Substantia nigra (tissue), 51 donors: ENCODE measurements at places on chromosomes 2 and 18.

DNA sequence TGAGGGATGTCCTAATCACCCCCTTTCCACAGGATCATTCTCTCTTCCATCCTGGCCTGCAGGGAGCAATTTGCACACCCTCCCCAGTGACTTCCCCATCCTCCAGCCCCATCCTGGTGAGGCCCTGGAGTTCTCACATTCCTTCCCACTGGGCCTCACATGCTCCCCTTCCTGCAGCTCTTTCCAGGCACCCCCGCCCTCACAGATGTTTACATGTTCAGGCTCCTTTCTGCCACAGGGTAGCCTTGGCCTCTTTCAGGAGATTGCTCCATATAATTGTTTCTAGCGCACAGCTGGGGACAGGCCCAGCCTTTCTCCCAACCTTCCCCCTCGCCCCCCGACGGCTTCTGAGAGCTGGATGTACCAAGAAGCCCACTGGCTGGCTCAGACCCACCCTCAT, 288.4 kb upstream of the TRIB2 start:
- no peak for DNase-seq

- no peak for DNase-seq
These were observed 482.5 kb downstream of the STK39 start for GRCh38 chr2:167764772-167765341.

GRCh38 chr2:237278568-237278967, 135.4 kb downstream of the COL6A3 start:
- no peak for DNase-seq

GRCh38 chr2:37665604-37666362, 5.7 kb downstream of the CDC42EP3 start:
- DNase-seq = no peak

GRCh38 chr2:121234791-121235190, 50.2 kb downstream of the TFCP2L1 start:
- no peak for DNase-seq

DNA sequence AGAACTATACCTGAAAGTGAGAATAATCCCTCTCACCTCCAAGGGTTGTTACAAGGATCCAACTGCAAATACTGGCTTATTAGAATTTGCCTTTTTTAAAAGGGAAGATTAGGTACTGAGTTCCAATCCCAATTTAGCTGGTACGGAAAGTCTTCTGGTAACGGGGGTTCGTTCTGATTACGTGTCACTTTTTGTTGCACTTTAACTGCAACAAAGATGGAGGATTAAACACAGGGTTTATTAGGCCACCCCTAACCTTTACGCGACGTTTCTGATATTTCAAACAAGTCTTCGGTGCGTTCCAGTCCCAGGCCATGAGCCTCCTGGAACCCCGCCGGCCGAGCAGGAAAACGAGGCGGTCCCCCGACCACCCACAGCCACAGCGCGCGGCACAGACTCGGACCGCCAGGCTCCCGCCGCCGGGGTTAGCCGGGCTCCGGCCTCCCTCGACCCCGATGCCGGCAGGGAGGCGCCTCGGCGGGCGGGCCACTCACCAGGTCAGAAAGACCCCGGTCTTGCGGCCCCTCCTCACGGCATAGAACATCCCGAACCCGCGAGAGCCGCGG, 411 bp downstream of the RNASEH1 start:
- DNase-seq = no peak

DNA sequence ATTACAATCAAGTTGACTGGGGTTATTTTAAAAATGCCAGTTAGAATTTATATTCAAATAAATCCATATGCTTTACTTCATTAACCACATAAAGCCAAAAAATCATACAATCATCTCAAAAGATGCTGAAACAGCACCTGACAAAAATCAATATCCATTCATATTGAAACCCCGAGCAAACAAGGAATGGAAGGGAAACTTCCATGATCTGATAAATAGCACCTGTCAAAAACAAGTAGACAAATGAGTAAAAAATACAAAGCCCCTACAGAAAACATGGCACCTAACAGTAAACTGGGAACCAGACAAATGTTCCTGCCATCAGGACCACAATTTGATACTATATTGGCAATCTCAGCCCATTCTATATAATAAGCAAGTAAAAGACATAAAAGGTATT, 227.5 kb downstream of the HDAC4 start:
- no peak for DNase-seq

DNA sequence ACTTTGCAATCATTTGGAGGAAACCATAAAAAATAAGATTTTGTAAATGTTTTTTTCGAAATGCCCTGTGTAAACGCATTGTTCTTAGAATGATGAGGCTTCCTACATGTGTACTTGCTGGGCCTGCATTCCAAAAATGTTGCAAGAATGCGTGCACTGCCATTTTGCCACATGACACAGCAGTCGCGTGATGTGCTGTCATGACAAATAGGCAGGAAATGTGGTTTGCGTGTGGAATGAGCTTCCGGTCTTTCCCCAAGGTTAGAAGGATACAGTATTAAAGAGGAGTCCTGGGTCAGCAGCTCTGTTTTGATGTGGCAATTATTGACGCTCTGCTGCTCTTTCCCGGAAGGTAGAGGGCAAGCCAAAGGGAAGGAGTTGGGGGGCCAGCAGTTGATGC, 18.1 kb upstream of the SERPINB2 start:
- no peak for DNase-seq

DNA sequence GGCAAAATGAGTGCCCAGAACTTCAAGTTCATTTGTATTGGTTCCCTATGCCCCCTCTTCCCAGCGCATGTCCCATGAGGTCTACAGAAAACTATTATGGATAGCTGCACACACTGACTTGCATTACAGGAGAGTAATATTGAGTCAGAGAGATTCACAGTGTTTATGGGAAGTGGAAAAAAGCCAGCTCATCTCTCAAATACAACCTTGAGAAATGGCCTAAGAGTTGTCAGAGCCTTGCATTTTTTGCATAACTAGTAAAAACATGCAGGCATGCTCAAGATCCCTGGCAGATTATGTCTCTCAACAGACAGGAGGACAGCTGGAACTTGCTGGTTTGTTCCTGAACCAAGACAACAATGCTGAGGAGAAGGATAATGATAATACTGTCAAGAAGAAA, 1292.8 kb downstream of the DSC3 start:
- no peak for DNase-seq

DNA sequence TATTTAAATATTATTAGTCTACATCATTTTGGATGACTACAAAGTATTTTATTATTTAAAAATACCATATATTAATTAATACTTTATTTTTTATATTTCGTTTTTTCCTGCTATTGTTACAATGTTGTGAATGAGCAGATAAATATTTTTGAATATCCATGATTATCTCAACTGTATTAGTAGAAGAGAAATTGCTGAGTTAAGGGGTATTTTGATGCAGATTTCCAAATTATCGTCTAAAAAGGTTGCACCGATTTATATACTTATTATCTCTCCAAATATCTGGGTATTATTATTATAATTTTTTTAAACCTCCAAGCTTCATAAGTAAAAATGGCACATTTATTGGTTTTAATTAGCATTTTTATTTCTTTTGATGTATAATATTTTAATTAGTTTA, 8.9 kb upstream of the IL1RL1 start:
- DNase-seq = no peak

GRCh38 chr2:177326005-177326404, 61.5 kb upstream of the NFE2L2 start:
- DNase-seq = no peak

- DNase-seq = no peak
These were observed 10.7 kb upstream of the CCDC88A start for GRCh38 chr2:55430211-55430975.

GRCh38 chr18:74413836-74414235, 43.3 kb downstream of the DIPK1C start:
- DNase-seq = no peak

DNA sequence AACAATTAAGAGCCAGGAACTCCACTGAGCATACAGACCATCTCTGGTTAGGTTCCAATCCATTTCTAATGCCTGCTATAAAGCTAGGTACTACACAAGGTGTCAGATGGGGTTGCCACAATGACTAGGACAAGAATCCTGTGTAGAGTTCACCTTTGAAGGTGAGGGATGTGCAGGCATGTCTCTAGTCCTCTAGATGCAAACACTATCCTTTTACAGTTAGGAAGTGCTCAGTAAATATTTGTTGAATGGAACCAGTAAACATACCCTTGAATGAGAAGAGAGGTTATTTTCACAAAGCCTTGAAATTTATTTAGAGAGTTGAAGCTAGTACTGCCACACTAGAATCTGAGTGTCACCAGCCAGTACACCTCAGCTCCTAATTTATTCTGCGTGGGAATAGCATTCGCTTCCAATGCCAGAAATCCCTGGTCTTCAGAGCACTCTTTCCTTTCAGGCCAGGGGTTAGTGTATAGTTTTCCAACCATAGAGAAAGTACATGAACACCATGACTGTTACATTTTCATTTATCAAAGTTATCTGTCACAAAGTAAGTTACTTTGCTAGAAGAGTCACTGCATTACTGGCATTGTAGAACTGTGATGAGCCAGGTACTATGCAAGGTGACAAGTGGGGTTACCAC, 48.3 kb downstream of the STAT1 start:
- no peak for DNase-seq

DNA sequence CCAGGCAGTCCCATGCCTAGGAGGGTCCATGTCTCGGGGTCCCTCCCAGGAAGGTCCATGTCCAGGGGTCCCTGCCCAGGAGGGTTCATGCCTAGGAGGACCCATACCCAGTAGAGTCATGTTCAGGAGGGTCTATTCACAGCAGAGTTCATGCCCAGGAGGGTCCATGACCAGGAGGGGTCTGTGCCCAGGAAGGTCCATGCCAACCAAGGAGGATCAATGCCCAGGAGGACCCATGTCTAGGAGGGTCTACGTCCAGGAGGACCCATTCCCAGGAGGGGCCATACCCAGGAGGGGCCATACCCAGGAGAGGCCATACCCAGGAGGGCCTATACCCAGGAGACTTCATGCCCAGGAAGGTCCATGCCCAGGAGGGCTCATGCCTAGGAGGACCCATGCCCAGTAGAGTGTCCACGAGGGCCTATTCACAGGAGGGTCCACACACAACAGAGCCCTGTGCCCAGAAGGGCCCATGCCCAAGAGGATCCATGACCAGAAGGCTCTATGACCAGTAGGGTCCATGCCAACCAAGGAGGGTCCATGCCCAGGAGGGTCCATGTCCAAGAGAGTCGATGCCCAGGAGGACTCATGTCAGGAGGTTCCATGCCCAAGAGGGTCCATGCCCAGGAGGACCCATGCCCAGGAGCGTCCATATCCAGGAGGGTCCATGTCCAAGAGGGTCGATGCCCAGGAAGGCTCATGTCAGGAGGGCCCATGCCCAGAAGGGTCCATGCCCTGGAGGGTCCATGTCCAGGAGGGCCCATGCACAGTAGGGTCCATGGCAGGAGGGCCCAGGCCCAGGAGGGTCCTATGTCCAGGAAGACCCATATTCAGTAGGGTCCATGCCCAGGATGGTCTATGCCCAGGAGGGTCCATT, 10.1 kb downstream of the GPR35 start:
- DNase-seq = no peak

DNA sequence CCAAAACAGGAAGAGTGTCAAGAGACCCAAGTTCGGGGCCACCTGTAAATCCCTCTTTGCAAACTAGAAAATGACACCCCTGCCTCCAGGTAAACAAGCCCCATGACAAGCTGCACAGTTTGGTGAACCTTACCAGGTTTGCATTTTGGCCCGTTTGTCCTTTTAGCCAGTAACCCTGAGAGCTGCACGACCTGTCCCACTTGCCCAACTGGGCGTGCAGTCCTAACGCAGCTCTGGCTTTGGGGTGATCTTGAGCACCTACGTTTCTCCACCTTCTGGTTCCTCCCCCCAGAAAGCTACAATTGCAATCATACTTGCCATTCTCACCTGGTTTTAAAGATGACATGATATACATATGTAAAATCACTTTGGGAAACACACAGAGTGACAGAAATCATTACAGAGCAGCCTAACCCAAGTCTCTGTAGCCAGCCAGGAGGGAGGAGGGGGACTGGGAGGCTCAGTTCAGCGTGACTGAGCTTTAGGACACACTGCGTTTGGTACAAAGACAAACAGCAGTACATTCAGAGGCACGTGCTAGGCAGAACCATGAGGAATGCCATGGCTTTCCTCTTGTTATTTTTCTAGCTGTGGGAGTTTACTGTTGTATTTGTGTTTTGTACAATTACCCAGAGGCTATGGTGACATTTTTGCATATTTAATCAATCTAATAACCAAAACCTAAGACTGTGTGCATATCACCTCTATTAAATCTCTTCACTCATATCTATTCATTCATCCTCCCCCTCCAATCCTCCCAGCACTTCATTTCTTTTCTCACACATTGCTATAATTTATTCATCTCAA, 304.0 kb downstream of the IRS1 start:
- DNase-seq = no peak

DNA sequence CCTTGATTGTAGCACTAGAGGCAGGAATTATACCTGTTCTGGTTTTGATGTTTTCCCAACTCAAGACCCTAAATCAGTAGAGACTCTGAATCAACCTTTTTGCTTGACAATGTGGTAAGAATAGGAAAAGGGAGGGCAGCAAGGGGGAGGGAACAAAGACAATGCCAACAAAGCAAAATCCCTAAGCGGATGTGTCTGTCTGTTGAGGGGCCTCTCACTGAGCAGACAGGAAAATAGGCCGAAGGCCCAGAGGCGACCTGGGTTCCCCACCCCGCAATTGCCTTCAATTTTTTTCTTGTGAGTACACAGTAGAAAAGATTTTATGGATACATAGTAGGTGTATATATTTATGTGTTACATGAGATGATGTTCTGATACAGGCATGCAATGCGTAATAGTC, 75.6 kb downstream of the MAP4K4 start:
- DNase-seq = no peak

- no peak for DNase-seq
These were observed 335.8 kb downstream of the SMAD2 start for GRCh38 chr18:47594621-47595086.

GRCh38 chr18:5286525-5286924, 9.0 kb downstream of the ZBTB14 start:
- DNase-seq = no peak

DNA sequence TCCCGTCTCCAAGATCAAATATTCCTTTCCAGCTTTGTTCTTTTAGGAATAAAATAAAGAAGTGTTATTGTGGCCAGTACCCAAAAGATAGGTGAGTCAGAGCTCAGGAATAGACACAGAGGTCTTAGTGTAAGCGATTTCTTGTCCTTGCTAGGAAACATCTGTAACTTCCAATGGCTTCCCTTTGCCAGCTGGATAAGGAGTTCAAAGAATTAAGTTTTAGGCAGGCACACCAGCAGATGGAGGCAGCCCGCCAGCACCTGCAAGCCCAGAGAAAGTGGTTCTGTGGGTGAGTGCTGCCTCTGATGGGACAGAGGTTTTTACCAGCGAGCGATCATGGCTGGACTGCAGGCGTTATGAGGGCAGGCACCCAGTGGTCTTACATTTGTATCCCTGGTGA, 125.4 kb downstream of the MGAT5 start:
- no peak for DNase-seq

GRCh38 chr2:47401789-47402554, 984 bp upstream of the MSH2 start:
- DNase-seq = no peak

DNA sequence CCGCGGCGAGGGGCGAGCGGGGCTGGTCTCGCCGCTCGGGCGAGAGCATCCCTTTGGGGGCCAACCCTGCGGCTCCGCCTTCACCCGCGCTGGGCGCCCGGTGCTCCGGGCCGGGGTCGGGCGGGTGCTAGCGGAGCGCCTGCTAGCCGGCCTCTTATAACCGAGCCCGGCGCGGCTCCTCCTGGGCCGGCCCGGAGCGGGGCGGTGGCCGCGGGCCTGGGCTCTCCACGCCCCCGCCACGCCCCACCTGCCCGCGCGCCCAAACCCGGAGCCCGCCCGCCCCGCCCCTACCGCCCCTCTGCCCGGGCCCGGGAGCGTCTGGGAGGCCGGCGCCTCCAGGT, at the start of gene FOXI3:
FOXI3 (minus strand) TSS at position 129 of the 341 bp plus-strand sequence. CDS start 158 bp downstream, outside the sequence.
- no peak for DNase-seq
